ENCODE measurements at places on chromosomes 1 and 21.

- no peak for DNase-seq
Observed at GRCh38 chr1:42017259-42017658, 98.5 kb upstream of the HIVEP3 start.

DNA sequence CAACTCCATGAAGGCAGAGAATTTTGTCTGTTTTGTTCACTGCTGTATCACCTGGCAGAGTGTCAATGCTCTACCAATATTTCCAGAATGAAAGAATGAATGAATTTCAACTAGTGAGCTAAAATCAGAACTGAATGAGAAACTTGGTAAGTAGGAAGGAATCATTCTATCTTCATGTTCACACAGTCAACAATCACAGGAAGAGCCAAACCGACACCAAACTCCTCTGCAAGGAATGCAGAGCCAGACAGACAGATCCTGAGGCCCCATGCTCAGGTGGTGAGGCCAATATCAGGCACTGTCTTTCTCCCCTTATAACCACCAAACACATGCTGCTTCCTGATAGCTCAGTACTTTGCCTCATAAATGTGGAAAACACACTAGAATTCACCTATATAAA is 139.1 kb downstream of the SLC45A1 start:
- DNase-seq: no peak

DNA sequence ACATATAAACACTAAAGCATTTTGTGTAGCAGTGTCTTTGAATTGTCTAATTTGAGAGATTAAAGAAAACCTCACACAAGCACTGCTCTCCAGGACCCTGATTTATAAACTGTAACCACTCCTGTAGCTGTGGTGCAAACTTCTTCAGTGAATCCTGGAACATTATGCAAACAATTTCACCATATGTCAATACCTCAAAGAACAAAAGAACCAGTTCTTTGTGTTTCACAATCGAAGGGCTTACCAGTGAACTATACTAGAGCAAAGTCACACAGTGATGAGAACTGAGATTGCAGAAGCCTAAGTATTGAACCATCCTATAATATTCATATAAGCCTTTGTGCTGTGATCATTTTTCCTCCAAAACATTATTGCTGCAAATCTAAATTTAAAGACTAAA is 21.5 kb downstream of the DPH5 start:
- DNase-seq: no peak

- DNase-seq: no peak
Observed at GRCh38 chr1:208006258-208006920, 95.5 kb upstream of the CD34 start.

DNA sequence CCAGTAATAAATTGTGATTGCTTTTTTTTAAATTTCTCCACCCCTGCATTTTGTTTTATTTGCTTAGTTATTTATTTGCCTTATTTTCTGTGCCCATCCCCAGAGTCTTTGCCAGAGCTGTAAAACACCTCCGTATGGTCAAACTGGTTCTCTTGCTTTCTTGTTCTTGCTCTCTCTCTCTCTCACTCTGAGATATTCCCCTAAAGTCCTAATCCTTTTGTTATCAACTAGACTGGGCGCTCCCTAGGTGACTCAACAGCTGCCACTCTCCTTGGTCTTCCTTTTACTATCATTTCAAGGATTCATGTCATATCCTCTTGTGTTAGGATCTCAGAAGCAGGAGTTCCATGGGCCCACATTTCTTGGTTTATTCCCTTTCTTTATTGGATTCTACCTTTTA is 160.0 kb downstream of the PRDM2 start:
- no peak for DNase-seq

- no peak for DNase-seq
Observed at GRCh38 chr1:73761559-73761958, 436.4 kb downstream of the LRRIQ3 start.

DNA sequence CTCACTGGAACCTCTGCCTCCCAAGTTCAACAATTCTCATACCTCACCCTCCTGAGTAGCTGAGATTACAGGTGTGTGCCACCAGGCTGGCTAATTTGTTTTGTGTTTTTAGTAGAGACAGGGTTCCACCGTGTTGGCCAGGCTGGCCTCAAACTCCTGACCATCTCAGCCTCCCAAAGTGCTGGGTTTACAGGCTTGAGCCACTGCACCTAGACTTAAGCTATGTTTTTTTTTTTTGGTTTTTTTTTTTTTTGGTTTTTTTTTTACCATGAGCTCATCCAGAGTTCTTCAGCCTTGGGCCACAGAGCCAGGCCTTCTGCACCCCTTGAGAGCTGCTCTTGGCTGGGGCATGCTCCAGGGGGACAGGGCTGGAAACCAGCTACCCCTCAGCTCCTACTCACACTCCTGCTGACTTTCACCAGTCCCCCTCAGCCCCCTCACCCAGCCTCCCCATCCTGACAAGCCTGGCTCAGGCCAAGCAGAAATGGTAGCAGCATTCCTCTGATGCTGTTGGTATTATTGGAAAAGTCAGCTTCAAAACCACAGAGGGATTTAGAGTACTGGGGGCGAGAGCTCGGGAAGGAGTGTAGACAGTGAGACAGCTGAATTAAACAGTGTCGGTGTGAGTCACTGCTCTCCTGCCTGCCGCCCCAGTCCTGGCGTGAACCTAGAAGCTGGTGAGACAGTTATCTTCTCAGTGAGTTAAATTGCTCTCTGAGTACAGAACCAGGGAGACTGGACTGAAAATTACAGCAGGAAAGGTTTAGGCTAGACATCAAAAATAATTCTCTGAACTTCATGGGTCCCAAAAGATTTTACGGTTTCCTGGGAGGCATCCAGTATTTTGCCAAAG is 63.7 kb downstream of the NAV1 start:
- DNase-seq: no peak

All from stimulated activated CD8-positive, alpha-beta memory T cell treated with anti-CD3 and anti-CD28 coated beads, Interleukin-15, amount 100 ng/mL, for 24 hours (primary cell).